ENCODE measurements at places on chromosomes 7 and 10.
A peak's percentile ranks its signal among the peaks of the same experiment; 100 is the strongest.

GRCh38 chr7:28347475-28348318 is 64.6 kb upstream of the CREB5 start:
- H3K36me3 ChIP-seq: no peaks in the 10 kb centered on the region
- DNase-seq: no peak
- H3K4me1 ChIP-seq: no peaks in the 10 kb centered on the region
- no peaks in the 10 kb centered on the region for H3K27me3 ChIP-seq
- H3K4me3 ChIP-seq: no peak overlapping the region

DNA sequence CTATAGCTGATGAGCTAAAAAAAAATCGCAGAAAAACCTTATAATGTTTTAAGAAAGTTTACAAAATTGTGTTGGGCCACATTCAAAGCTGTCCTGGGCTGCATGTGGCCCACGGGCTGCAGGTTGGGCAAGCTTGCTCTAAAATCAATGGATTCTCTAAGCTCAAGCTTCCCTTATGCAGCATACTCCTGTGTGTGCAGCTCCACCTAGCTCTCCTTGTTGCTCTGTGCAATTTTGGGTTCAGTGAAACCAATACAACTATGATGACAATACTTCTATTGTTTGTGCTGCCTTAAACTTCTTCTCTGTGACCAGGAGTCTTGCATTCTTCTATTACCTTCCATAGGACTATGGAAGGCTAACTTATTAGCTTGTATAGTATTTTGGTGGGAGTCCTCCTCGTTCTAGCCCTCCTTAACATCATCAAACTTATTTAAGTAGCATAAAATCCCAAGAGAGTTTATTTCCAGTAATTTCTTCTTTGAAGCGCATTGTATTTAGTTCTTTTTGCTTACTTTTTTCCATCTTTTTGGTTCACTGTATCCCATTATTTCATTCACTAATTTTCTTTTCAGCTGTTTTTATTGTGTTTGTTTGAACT is 170.9 kb upstream of the SMIM30 start:
- no peaks in the 10 kb centered on the region for H3K36me3 ChIP-seq
- no peaks in the 10 kb centered on the region for H3K27me3 ChIP-seq
- H3K27ac ChIP-seq: no peak overlapping the region
- H3K4me1 ChIP-seq: no peaks in the 10 kb centered on the region

DNA sequence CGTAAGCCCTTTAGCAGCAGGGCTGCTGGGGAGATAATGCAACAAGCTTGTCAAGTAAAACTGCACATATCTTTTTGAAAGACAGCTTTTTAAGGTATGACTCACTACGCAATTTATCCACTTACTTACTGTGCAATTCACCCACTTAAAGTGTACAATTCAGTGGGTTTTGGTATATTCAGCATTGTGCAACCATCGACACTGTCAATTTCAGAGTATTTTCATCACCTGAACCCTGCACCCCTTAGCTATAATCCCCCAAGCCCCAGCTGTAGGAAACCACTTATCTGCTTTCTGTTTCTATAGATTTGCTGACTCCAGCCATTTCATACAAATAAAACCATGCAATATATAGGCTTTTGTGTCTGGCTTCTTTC is 168.0 kb downstream of the PTPN20 start:
- H3K4me3 ChIP-seq: no peak overlapping the region
- peaks cover 9% of the 10 kb centered on the region for H3K4me1 ChIP-seq
- no peaks in the 10 kb centered on the region for H3K36me3 ChIP-seq
- H3K27me3 ChIP-seq: no peaks in the 10 kb centered on the region

- H3K27ac ChIP-seq: no peak overlapping the region
- peaks cover 10% of the 10 kb centered on the region for H3K36me3 ChIP-seq
- no peaks in the 10 kb centered on the region for H3K4me1 ChIP-seq
- no peaks in the 10 kb centered on the region for H3K27me3 ChIP-seq
- no peak for DNase-seq
Observed at GRCh38 chr10:3104251-3104918, 37.0 kb downstream of the PFKP start.

DNA sequence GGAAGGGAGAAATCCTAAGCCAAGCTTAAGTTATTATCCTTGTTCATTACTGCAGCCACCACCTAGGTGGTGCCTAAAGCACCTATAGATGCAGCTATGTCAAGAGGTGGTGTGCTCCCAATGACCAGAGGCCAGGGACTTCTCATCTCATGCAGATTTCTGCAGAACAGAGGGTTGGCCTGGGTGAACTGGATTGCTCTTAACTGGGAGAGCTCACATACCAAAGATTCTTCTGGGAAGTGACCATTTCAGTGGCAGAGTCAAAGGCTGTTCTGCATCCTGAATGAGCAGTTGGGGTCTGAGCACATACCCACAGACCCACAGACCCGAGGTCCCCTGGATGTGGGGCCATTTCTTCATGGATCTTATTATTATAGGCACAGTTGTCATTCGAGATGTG is 2.1 kb upstream of the CRHR2 start:
- H3K27me3 ChIP-seq: peaks cover 57% of the 10 kb centered on the region
- H3K4me3 ChIP-seq: no peak overlapping the region
- DNase-seq: no peak
- peaks cover 12% of the 10 kb centered on the region for H3K4me1 ChIP-seq
- no peaks in the 10 kb centered on the region for H3K36me3 ChIP-seq

DNA sequence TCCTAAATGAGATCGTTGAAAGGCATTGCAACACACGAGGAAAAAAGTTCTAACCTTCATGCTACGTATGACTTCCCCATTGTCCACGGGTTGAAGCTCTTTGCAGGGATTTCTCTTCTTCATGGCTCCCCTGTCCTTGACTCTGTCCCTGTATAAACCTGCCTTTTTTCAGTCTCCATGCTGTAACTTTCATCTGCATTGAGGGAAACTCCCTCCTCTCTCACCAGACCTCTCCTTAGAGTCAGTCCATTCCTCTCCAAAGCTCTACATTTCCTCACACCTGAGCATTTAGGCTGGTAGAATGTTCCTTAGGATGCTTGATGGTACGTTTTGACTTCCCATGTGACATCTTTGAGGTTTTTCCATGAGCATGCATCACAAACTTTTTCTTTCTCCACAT is 134.2 kb upstream of the FAM171A1 start:
- DNase-seq: no peak
- no peak overlapping the region for H3K4me3 ChIP-seq
- H3K27me3 ChIP-seq: peaks cover 24% of the 10 kb centered on the region
- no peaks in the 10 kb centered on the region for H3K36me3 ChIP-seq
- no peaks in the 10 kb centered on the region for H3K4me1 ChIP-seq

DNA sequence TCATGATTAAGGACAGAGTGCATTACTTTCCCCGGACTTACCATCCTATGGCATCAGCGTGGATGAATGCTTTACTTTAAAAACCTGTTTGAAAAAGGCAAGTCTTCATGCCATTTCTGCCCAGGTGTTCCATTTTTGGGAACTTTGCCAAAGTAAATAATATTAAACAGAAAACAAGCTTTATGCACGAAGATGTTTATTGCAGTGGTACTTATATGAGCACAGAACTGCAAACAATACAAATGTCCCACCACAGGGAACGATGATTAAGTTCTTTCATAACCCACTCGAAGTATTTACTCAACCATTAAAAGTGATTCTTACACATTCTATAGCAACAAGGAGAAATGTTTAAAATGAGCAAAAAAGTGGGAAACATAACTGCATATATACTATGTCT is 109.7 kb upstream of the GDF10 start:
- H3K27ac ChIP-seq: no peak overlapping the region
- no peaks in the 10 kb centered on the region for H3K27me3 ChIP-seq
- DNase-seq: no peak
- H3K36me3 ChIP-seq: no peaks in the 10 kb centered on the region
- H3K4me3 ChIP-seq: no peak overlapping the region
- peaks cover 8% of the 10 kb centered on the region for H3K4me1 ChIP-seq

DNA sequence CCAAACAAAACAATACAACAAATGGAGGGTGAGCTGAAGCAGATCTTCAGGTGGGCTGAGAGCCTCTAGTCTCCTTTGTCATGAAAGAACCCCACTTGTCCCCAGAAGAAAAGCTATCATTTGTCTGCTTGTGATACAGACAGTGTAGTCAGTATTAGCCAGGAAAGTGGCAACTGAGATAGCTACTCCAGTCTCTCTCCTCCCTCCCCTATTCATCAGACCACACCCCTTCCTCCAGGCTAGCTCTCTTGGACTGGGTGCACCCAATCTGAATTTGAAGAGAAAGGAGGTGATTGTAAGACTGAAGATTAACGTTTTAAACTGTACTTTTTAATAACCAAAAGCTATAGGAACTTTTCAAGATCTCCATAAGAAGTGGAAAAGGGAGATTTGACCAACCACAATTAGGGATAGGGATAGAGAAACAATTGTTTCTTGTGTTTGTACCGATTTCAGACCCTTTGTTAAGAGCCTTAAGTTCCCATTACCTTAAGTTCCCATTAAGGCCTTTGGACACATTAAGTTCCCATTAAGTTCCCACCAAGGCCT is 14.1 kb downstream of the BMPR1A start:
- H3K4me1 ChIP-seq: peaks cover 59% of the 10 kb centered on the region
- no peak for DNase-seq
- no peaks in the 10 kb centered on the region for H3K36me3 ChIP-seq

GRCh38 chr10:122149561-122150505 is 121.3 kb upstream of the BTBD16 start:
- H3K27me3 ChIP-seq: no peaks in the 10 kb centered on the region
- peak overlapping the region; percentile 75 for H3K27ac ChIP-seq
- H3K4me1 ChIP-seq: peaks cover 52% of the 10 kb centered on the region
- DNase-seq: no peak
- H3K36me3 ChIP-seq: peaks cover 30% of the 10 kb centered on the region

DNA sequence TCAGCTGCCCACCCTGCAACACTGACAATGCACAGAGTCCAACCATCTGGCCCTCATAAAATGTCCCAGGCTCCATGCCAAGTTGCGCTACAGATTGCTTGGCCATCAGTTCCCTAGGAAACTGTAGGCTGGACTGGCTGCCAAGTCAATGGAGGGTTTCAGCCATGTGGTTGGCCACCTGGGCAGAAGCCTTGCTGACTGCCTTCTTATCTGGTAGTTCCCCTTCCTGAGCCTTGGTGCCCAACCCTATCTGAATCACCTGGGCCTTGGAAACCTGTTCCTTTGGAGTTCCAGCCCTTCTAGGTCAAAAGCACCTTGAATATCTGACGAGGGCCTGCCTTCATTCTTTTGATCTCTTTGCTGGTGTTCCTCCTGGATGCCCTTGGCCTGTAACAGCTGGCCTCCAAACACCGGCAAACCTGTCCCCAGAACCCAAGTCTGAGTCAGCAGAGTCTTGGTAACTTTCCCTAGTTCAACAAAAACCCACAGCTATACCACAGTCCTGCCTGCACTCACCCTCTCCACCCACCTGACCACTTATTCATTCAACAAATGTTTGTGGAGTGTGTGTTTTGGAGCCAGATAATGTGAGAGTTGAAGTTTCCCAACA is 37.4 kb upstream of the KDM7A start:
- H3K27me3 ChIP-seq: peaks cover 6% of the 10 kb centered on the region
- no peak overlapping the region for H3K27ac ChIP-seq
- no peak overlapping the region for H3K4me3 ChIP-seq
- no peak for DNase-seq

DNA sequence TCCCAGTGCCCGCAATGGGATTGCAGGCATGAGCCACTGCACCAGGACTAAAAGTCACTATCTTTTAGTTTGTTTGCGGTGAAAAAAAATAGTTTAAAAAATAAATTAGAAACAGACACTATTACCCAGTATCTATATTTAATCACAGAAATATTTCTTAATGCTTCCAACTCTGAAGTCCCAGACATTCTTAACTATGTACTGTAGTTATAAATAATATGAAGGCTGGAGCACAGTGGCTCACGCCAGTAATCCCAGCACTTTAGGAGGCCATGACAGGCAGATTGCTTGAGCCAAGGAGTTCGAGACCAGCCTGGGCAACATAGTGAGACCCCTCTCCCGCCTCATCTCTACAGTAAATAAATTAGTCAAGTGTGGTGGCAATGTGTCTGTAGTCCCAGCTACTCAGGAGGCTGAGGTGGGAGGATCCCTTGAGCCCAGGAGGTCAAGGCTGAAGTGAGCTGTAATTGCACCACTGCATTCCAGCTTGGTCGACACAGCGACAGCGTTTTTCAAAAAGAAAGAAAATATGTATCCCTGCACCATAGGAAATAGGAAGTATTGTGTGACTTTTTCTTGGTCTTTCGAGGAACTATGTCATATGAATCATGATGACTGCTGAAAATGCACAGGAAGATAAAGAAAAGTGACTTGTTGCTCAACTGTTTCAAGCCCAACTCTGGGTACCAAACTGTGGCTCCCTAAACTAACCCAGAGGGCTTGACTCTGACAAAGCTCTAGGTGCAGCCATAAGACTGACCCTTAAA is 74.9 kb upstream of the STEAP1B start:
- H3K4me1 ChIP-seq: peaks cover 12% of the 10 kb centered on the region
- no peaks in the 10 kb centered on the region for H3K36me3 ChIP-seq
- no peak overlapping the region for H3K27ac ChIP-seq

DNA sequence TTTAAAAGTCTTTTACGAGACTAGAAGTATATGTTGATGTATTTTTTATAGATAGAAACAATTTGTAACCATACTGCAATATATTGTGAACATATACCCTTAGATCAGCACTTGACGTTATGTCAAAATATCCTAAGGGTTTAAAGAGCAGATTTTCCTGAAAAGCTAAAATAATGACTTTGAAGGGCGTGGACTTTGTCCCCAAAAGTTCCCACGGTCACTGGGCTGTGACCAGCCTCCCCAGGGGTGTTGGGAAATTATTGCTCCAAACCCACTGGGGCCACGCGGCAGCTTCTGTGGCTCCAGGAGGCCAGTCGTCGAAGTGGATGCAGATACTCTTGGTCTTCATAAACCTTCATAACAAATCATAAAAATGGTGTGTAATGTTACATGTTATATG is 29.9 kb downstream of the DNAJB6 start:
- H3K36me3 ChIP-seq: peaks cover 32% of the 10 kb centered on the region
- DNase-seq: no peak
- no peak overlapping the region for H3K4me3 ChIP-seq
- no peak overlapping the region for H3K27ac ChIP-seq

DNA sequence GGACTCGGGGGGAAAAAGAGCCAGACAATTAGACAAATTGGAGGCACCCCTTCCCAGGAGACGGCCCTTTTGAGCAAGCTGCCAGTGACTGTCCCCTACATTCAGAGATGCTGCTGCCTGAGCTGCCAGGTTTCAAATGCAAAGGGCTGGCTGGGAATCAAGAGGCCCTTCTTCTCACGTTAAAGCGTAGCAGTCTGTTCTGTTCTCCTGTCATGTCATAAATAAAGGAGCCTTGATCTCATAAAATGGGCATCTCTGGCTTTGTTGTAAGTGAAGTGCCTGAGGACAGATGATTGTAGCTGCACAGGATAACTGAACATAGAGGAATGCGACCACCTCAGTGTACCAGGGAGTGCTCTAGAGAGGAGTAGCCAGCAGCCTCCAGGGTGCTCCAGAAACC is 917.9 kb downstream of the GRID1 start:
- H3K27me3 ChIP-seq: no peaks in the 10 kb centered on the region
- peaks cover 5% of the 10 kb centered on the region for H3K4me1 ChIP-seq
- no peaks in the 10 kb centered on the region for H3K36me3 ChIP-seq
- H3K27ac ChIP-seq: no peak overlapping the region
- H3K4me3 ChIP-seq: no peak overlapping the region

Measured in neural crest cell (in vitro differentiated cells).